ENCODE measurements at places on chromosomes 6 and 20. TPM values are rescaled to one million over a fixed set of nuclear protein-coding genes. Genes with fewer than 3 reads are reported as not detected.
A peak's percentile ranks its signal among the peaks of the same experiment; 100 is the strongest.

- H3K4me3 ChIP-seq, result no peak overlapping the region
- no peaks in the 10 kb centered on the region for H3K4me1 ChIP-seq
- no peaks in the 10 kb centered on the region for H3K27me3 ChIP-seq
- no peak overlapping the region for H3K27ac ChIP-seq
- DNase-seq, result peak; percentile 64
Observed at GRCh38 chr20:62496568-62497218, 20.9 kb upstream of the GATA5 start.

DNA sequence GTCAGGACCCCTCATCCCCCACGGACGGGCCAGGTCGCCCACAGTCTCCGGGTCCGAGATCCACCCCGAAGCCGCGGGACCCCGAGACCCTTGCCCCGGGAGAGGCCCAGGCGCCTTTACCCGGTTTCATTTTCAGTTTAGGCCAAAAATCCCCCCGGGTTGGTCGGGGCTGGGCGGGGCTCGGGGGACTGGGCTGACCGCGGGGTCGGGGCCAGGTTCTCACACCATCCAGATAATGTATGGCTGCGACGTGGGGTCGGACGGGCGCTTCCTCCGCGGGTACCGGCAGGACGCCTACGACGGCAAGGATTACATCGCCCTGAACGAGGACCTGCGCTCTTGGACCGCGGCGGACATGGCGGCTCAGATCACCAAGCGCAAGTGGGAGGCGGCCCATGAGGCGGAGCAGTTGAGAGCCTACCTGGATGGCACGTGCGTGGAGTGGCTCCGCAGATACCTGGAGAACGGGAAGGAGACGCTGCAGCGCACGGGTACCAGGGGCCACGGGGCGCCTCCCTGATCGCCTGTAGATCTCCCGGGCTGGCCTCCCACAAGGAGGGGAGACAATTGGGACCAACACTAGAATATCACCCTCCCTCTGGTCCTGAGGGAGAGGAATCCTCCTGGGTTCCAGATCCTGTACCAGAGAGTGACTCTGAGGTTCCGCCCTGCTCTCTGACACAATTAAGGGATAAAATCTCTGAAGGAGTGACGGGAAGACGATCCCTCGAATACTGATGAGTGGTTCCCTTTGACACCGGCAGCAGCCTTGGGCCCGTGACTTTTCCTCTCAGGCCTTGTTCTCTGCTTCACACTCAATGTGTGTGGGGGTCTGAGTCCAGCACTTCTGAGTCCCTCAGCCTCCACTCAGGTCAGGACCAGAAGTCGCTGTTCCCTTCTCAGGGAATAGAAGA lies 978 bp downstream of the HLA-A start:
- peak; percentile 45 for DNase-seq
- peak overlapping the region; percentile 58 for H3K4me3 ChIP-seq
- no peaks in the 10 kb centered on the region for H3K27me3 ChIP-seq

GRCh38 chr6:11023032-11023431 lies 21.1 kb downstream of the ELOVL2 start:
- no peak for DNase-seq
- no peaks in the 10 kb centered on the region for H3K36me3 ChIP-seq
- no peaks in the 10 kb centered on the region for H3K4me1 ChIP-seq
- no peaks in the 10 kb centered on the region for H3K27me3 ChIP-seq
- no peak overlapping the region for H3K4me3 ChIP-seq
- no peak overlapping the region for H3K27ac ChIP-seq

DNA sequence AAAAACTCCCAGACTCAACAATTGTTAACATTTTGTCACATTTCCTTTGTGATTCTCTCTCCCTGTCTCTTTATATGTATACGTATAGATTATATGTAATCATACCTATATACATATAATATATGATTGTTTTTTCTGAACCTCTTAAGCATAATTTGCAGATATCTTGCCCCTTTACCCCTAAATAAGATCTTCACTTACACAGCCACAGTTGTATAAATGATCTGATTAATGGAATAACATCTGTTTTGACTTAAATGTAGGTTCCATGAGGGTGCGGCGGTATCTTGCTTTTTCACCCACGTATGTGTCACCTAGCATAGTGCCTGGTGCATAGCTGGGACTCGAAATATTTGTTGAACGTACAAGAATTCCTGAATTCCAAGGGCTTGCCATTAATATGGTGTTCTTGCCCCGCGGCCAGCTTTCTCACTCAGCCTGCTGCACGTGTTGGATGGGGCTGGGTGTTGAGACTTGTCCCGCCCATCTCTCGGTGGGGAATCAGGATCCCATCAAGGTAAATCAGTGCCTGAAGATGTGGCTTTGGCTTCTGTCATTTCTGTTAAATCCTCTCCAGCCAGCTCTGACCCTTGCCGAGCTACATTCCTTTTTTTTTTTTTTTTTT lies 10.4 kb upstream of the MANBAL start:
- H3K4me1 ChIP-seq, result no peaks in the 10 kb centered on the region
- H3K27ac ChIP-seq, result no peak overlapping the region
- no peak overlapping the region for H3K4me3 ChIP-seq

DNA sequence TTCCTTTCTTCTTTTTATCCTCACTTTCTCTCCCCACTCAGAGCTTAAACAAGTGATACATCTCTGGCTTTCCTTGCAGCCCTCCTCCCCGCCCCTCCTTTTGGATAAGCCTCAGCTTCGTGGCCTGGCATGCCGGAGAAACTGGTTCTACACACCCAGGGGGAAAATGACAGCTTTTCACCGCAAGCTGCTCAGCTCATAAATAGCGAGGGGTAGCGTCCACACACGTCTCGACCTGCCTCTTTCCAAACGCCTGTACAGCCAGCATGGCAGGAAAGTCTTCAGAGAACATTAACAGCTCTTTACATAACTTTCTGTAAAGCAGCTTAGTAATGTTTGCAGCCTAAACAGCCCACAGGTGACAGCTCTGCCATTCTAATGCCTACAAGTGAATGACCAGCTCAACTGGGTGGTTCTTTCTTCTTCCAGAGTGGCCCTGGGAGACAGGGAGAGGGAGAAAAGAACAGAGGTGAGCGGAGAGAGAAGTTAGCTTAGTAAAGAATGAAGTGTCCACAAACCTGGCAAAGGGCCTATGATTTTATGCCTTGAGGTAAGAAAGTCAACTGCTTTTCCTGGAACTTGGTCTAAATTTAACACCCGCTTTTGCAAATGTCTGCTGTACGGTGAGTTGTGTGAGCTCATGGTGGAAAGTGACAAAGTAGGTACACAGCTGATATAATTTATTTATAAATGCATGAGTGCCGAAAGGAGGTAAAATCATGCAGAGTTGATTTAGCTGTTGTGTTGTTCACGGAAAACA lies 251.5 kb downstream of the TFAP2A start:
- no peaks in the 10 kb centered on the region for H3K4me1 ChIP-seq
- H3K4me3 ChIP-seq, result peak overlapping the region; percentile 1
- H3K36me3 ChIP-seq, result no peaks in the 10 kb centered on the region
- no peaks in the 10 kb centered on the region for H3K27me3 ChIP-seq

DNA sequence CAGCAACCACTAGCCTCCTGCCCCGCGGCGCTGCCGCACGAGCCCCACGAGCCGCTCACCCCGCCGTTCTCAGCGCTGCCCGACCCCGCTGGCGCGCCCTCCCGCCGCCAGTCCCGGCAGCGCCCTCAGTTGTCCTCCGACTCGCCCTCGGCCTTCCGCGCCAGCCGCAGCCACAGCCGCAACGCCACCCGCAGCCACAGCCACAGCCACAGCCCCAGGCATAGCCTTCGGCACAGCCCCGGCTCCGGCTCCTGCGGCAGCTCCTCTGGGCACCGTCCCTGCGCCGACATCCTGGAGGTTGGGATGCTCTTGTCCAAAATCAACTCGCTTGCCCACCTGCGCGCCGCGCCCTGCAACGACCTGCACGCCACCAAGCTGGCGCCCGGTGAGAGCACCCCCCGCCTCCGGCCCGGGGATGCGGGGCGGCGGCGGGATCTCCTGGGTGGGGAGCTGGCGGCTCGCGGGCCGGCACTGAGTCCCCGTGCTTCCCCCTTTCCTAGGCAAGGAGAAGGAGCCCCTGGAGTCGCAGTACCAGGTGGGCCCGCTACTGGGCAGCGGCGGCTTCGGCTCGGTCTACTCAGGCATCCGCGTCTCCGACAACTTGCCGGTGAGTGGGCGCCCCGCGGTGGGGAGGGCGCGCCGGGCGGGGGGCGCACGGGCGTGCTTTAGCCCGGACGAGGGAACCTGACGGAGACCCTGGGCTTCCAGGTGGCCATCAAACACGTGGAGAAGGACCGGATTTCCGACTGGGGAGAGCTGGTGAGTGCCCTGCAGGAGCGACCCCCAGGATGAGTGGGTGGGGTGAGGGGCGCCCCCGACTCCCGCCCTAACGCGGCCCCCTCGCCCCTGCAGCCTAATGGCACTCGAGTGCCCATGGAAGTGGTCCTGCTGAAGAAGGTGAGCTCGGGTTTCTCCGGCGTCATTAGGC lies 585 bp downstream of the PIM1 start:
- peak overlapping the region; percentile 71 for H3K4me3 ChIP-seq
- H3K4me1 ChIP-seq, result no peaks in the 10 kb centered on the region
- H3K36me3 ChIP-seq, result peaks cover 14% of the 10 kb centered on the region
- peak overlapping the region; percentile 92 for H3K27ac ChIP-seq

- H3K4me1 ChIP-seq, result peaks cover 3% of the 10 kb centered on the region
- peak; percentile 60 for DNase-seq
- no peaks in the 10 kb centered on the region for H3K27me3 ChIP-seq
- H3K4me3 ChIP-seq, result no peak overlapping the region
Observed at GRCh38 chr6:139439349-139439748, 64.9 kb upstream of the CITED2 start.

- H3K4me3 ChIP-seq, result no peak overlapping the region
- peaks cover 9% of the 10 kb centered on the region for H3K4me1 ChIP-seq
- H3K27me3 ChIP-seq, result no peaks in the 10 kb centered on the region
- no peaks in the 10 kb centered on the region for H3K36me3 ChIP-seq
- peak overlapping the region; percentile 20 for H3K27ac ChIP-seq
- no peak for DNase-seq
Observed at GRCh38 chr6:129491436-129491835, 218.5 kb downstream of the ARHGAP18 start.

- no peak overlapping the region for H3K27ac ChIP-seq
- no peaks in the 10 kb centered on the region for H3K27me3 ChIP-seq
- H3K36me3 ChIP-seq, result no peaks in the 10 kb centered on the region
- no peak overlapping the region for H3K4me3 ChIP-seq
- no peaks in the 10 kb centered on the region for H3K4me1 ChIP-seq
Observed at GRCh38 chr6:43762966-43763695, 6.9 kb upstream of the VEGFA start.

DNA sequence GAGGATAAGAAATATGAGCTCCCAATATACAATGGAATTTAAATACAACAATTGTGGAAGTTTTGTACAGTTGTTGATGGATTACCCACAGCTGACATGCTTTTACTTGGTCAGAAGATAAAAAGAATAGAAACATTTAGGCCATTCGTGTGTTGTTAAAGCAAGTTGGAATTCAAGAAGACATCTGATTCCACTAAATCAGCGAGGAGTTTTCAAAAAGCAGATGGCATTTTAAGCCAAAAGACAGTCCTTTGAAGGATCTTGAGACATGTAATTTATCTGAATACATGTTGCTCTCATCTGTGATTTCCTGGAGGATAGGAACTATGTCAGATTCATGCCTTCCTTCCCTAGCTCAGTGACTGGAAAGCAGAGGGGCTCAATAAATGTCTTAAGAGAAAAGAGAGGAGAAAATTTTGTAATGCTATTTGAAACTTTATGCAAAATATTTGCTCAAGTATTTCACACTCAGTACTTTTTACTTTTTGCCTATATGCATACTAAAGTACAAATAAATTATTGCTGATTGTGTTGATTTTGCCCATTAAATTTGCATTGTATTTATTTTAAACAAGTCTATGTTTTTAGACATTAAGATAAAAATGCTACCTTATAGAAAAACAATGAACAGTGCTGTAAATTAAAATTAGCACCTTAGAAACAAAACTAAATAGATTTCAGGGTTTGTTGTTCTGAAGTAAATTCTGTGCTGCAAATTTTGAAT lies 733.8 kb upstream of the FLRT3 start:
- H3K4me3 ChIP-seq, result no peak overlapping the region
- no peaks in the 10 kb centered on the region for H3K36me3 ChIP-seq
- no peak overlapping the region for H3K27ac ChIP-seq
- no peaks in the 10 kb centered on the region for H3K4me1 ChIP-seq
- no peaks in the 10 kb centered on the region for H3K27me3 ChIP-seq

Gene UFL1
- 27.5 TPM for total RNA-seq

Gene MAK
- 0.66 TPM for total RNA-seq

Gene SUMO4
- total RNA-seq, result 1.9 TPM

Gene TOX2
- 5.9 TPM for total RNA-seq

Data from kidney (tissue), 22 donors.